Stimulated activated CD4-positive, alpha-beta T cell treated with anti-CD3 and anti-CD28 coated beads, TNF-alpha, amount 100 ng/mL, for 4 hours (primary cell): ENCODE measurements at places on chromosomes 4 and X.

DNA sequence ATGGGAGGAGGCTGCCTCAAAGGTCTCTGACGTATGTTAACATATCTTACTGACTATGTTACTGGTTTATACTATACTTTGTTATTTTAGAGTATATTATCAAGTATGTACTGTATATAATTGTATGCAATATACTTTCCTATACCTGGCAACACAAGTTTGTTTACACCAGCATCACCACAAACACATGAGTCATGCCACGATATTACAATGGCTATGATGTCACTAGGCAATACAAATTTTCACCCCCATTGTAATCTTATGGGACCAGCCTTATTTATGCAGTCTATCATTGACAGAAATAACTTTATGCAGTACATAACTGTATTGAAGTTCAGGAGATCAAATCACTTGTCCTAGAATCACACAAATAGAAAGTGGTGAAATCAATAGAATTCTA lies 329.9 kb upstream of the SLC7A11 start:
- no peak for DNase-seq

DNA sequence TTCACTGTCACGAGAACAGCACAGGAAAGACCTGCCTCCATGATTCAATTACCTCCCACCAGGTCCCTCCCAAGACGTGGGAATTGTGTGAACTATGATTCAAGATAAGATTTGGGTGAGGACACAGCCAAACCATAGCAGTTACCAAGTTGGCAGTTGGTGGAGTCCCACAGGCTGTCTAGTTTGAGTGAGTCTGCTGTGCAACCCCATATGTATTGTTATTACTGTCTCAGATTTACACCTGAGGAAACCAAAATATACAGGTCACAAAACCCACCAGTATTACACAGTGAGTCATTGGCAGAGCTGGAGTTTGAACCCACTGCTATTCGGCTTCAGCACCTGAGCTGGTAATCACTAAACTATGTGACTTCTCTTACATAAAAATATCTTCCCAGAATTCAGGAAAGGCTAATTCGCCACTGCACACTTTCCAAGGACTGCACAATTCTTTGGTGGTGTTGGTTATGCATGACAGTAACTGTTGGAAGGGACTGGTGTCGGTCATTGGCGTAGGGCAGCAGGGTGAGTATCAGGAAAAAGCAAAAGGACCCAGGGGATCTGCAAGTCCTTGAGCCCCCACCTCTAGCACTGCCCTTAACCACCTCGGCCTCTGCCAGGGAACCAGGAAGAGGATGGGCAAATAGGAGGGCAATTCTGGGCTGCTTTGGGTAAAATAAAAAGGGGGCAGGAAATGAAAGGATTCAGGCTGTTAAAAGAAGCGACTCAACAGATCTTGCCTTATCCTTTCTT lies 110.1 kb downstream of the USP46 start:
- DNase-seq = no peak

DNA sequence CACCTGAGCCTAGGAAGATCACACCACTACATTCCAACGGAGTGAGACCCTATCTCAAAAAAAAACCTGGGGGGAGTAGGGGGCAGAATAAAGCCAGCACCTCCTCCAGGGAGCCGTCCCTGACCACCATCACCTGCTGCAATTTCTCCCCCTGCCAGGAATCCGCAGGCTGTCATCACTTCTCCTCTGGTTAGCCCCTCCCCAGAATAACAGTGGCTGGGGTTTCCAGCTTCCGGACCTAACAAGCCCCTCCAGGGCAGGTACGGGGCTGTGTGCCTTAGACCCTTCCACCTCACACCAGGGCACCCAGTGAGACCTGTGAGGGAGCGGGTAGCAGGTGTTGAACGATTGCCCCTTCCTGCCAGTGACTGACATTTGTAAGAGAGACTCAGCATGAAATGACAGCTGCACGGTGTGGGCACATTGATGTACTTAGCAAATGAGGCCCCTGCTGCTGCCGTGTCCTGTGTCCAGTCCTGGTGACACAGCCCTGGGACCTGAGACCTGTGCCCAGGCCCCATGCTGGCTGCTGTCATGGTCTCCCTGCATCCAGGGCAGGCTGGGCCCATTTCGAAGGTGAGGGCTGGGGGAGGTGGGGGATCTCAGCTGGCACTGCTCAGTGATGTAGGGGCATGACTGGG lies 6.7 kb upstream of the WFS1 start:
- no peak for DNase-seq

- no peak for DNase-seq
Measured at GRCh38 chr4:174037049-174037448, 246.4 kb downstream of the FBXO8 start.

DNA sequence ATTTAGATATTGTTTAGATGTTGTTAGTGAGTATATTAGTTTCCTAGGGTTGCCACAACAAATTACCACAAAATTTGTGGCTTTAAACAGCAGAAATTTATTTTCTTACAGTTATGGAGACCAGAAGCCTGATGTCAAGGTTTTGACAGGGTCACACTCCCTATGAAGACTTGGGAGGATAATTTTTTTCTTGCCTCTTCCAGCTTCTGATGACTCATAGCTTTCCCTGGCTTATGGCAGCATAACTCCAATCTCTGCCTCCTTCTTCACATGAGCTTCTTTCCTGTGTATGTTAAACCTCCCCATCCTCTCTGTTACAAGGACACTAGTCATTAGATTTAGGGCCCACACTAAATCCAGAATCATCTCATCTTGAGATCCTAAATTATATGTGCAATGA lies 20.9 kb upstream of the RAB40A start:
- no peak for DNase-seq

GRCh38 chr4:123206016-123206415 lies 190.6 kb upstream of the SPRY1 start:
- DNase-seq = no peak

DNA sequence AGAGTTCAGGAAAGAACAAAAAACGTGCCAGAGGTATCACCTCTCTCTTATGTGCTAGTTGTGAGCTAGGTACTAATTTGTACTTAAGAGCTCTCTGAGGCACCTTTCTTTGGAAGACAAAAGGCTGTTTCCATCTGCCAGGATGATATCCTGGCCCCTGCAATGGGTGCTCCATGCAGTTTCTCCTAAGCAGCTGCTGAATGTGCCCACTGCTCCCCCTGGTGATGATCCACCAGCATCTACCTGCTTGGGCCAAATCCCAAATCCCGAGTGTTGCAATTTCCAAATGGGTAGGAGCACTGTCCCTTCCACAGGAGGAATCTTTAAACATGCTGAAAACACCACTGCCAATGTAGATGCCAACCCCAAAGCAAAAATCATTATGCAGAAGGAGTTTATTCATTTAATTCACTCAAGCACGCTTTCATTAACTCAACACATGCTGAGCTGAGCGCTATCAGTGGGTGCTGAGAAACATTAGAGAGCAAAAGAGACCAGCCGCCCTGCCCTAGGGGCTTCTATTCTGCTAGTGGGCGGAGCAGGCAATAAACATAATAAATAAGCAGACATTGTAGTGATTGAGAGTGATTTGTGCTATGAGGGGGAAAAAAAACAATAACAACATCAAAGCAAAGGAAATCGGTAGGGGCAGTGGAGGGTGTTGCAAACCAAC lies 69.6 kb upstream of the C4orf50 start:
- no peak for DNase-seq

- DNase-seq = no peak
Measured at GRCh38 chr4:23083391-23083790, 390.7 kb downstream of the GBA3 start.

- DNase-seq = no peak
Measured at GRCh38 chrX:113950081-113950678, 633.7 kb upstream of the HTR2C start.

- no peak for DNase-seq
Measured at GRCh38 chr4:27764526-27764837, 903.8 kb downstream of the STIM2 start.

GRCh38 chr4:8359193-8359592 lies 81.3 kb downstream of the ACOX3 start:
- no peak for DNase-seq
